ENCODE measurements at places on chromosomes 3 and 15.

GRCh38 chr3:194632809-194633348 is 340 bp downstream of the TMEM44 start:
- DNase-seq = no peak

GRCh38 chr15:69860921-69861320 is 236.8 kb downstream of the TLE3 start:
- DNase-seq = no peak

- DNase-seq = no peak
Observed at GRCh38 chr15:29522373-29523276, 253.0 kb upstream of the NSMCE3 start.

DNA sequence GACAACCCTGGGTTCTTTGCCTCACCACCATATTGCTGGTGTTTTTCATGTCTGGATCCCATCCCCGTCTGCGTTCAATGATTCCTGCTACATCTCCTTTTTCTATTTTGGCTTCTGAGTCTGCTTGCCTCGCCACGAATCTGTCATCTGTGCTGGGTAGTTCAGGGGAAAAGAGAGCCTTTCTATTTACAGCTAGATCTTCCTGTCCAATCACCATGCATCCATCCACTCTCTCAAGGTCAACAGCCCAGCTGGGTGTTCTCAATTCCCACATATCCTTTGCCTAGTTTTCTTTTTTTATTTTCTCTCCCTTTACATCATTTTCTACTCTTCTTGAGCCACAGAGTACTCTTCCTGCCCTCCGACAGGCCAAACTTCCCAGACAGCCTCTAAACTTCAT is 104.8 kb upstream of the RAD18 start:
- DNase-seq = no peak

- DNase-seq = no peak
Observed at GRCh38 chr15:94348084-94348483, 116.7 kb downstream of the MCTP2 start.

GRCh38 chr3:185172086-185173049 is 19.5 kb upstream of the C3orf70 start:
- DNase-seq = no peak

DNA sequence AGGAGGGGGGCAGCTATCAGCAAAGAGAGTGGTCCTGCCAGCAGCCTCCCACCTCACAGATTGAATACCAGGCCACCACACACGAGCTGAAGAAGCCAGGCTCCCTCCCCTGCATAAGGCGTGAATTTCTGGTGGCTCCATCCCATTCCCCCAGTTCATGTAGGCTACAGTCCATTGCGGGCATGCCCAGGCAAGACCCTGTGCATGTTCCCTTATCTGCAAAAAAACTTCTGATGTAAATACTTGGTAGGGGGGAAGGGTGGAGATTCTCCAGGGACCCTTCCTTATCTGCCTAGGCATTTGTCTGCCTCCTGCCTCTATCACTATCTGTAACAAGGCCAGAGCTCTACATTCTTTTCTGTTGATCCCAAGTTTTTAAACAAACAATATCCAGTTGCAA is 27.6 kb upstream of the UBP1 start:
- DNase-seq = no peak
